SK-N-SH (cell line): ENCODE measurements at places on chromosomes 2 and 18. TPM values are rescaled to one million over a fixed set of nuclear protein-coding genes. Genes with fewer than 3 reads are reported as not detected.
A peak's percentile ranks its signal among the peaks of the same experiment; 100 is the strongest.

GRCh38 chr18:58552057-58552461 is 76.8 kb downstream of the ALPK2 start:
- DNase-seq = no peak

- DNase-seq = no peak
Measured at GRCh38 chr2:101733257-101733993, 35.9 kb downstream of the MAP4K4 start.

DNA sequence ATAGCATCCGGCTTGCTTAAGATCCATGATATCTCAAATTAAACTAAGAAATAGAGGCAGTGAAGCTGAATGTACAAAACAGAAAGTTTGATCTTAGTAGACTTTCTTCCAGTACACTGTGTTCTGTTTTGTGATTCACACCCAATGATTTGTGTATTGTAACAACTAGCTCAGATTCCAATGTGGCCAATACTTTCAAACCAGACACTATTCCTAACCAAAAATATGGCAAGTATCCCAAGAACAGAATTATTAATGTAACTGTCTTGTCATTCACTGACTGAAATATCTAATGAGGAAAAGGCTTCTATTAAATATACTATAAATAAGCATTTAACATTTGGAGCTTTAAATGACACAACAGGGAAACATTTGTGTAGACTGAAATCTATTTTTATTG is 299.1 kb downstream of the NRXN1 start:
- no peak for DNase-seq

DNA sequence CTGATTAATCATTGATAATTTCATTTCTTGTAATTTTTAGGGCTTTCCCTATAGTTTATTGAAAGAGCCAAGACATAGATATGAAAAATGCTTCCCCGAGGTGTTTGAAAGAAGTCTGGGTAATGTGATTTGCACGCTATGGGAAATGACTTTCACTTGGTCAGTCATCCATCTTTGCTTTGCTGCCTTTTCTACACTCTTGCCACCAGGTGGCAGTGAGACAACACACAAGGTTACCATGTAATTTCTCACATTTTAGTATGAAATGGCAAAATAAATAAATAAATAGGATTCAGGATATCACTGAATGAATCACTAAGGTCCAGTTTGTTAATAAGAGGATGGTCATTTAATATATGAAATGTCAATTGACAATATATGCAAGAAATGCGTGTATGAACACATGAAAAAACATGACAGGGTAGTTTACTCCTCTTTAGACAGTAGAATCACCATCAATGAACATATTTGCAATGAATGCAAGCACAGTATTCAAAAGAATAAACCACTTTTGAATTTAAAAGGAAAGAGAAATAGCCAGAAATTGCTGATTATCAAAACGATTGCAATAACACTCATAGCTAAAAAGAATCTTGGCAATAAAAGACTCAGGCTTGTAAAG is 52.2 kb upstream of the KCNH7 start:
- peak; percentile 28 for DNase-seq

DNA sequence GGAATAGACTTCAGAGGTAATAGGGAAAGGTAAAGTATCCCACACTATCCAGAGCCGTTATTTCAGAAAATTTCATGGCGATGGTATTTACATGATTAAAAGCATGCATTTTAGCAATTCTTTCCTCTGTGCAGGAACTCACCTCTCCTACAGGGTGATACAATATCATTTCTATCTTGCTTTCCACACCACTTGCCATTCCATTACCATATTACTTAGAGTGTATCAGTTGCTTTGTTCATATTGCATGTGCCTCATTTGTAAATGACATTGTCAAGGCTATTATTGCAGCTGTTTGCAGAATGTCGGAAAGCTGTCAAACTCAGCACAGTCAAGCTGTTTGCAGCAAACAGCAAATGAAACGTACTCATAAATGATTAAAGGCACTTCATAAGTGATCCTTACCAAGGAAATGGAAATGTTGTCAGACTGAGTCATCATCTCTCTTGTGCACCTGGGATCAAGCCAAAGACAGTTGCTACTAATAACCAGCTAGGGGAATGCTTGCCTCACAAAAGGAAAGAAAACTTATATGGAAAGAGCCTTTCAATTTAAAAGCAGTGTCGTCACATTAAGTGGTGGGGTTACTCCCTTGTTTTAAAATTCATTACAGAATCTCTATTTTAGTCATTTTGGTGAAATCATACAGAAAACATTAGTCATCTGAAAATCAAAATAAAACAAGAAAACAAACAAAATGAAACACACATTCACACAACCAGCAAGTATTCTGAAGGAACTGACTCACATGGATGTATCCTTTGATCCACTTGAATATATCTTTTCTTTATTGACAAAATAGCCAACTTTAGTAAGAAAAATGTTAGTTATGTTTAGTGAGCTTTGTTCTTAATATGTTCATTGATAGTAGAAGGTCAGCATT is 1064.1 kb upstream of the CNTNAP5 start:
- DNase-seq = no peak

GRCh38 chr2:83990636-83991035 is 468.4 kb downstream of the SUCLG1 start:
- DNase-seq = no peak

DNA sequence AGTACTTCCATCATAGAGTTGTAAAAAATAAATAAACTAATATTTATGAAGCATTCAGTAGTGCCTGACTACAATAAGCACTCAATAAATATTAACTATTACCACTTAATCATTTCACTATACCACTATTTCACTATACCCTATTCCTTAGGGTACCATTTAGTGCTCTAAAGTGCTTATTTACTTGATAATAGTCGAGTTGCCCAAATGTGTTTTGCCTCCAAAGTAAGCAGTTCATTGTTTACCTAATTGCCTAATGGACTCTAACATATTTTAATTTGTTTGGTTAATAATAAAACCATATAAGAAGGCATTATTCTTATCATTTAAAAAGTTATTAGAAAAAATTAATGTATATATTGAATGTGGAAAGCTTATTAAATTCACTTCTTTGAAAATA is 33.0 kb upstream of the MAP2 start:
- no peak for DNase-seq

DNA sequence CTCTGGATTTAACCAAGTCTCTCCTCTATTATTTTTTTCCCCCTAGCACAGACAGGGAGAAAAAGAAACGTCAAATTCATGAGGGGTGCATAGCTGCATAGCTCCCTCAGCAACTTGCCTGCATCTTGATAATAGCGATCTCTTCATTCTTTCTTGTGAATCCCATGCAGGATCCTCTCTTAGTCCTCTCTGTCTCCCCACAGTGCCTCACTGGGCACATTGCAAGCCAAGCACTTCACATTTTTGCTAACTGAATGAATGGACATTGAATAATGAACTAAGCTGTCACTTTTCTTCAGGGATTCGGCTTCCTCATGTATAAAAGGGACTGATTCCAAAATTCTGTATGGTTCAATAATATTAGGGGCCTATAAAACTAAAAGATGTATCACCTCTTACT is 2.9 kb upstream of the EPB41L3 start:
- DNase-seq = peak; percentile 33

The DOK6 gene
- 3.9 and 5.4 TPM in 2 replicates for polyA plus RNA-seq

The FBXO41 gene
- 3.1 and 3.5 TPM in 2 replicates for polyA plus RNA-seq

DNA sequence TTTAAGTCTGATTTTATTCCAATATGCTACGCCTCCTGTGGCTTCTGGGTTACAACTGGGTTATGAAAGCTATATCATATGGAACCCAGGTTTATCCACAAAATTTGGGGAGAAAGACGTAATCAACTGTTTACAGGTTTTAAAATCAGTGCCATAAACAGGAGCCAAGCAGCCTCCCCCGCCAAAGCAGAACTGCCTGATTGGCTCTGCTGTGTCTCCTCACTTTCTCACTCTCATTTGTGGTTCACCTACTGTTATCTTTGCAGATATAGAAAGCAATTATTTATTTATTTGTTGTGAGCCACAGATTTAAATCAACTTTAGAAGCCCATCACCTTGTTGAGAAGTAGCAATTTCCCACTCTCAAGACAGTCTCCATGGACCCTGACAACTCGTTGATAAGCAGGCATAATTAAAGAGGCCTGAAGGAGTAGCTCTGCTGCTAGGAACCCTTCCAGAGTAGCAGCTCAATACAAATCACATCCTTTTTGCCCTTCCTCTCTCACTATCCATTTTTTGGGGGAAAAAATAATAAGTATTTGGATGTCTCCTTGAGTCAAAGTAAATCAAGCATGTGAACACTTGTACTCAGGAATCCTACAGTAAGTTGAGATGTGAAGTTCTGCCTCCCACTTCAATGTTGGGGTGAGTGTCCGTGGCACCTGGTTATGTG is 191.0 kb upstream of the CCDC150 start:
- DNase-seq = no peak

DNA sequence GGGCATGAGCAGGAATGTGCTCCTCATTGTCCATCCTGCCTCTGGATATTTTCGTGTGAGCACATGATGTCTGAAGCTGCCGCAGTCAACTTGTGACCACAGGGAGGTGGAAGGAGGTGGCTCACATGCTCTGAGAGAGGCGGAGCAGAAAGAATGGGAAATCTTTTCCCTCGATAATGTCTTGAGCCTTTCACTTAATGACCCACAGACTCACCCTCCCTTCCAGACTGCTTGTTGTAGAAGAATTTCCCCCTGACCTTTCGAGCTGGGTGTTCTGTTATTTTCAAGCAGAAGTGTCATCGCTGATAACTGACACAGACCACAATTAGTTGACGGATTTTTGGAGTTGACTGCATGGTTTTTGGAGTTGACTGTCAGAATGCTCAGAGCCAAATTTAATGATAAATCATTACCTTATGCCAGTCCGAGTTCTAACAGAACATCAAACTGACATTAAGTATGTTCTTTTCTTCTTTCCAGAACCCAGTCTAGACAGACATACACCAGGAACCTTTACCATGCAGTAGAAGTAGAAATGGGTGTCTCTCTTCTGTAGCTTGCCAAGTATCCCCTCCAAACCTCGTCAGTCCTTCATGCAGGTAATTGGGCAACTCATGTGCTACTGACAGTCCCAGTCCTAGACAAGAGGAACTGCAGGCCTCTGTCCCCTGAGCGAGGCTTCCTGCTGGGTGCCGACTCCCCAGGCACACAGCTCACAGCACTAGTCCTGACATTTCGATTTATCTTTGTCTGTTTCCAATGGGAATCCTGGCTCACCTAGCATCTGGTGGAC is 29.4 kb upstream of the RTTN start:
- no peak for DNase-seq

DNA sequence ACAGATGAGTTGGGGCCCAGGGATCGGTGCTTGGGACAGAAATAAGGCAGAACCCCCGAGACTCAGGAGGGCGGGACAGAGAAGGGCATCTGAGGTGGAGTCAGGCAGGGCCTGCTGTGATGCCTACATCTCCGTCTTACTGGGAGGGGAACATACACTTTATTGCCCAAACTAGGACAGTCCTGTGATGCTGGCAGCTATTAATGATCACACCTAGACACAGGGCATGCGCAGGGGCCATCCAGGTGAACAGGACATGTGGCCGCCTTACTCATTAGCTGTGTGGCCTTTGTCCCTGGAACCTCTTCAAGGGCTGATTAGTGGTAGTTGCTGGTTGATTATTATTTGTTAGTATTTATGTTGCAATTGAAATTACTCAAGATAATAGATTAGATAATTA is 33.2 kb downstream of the MLPH start:
- DNase-seq = no peak

DNA sequence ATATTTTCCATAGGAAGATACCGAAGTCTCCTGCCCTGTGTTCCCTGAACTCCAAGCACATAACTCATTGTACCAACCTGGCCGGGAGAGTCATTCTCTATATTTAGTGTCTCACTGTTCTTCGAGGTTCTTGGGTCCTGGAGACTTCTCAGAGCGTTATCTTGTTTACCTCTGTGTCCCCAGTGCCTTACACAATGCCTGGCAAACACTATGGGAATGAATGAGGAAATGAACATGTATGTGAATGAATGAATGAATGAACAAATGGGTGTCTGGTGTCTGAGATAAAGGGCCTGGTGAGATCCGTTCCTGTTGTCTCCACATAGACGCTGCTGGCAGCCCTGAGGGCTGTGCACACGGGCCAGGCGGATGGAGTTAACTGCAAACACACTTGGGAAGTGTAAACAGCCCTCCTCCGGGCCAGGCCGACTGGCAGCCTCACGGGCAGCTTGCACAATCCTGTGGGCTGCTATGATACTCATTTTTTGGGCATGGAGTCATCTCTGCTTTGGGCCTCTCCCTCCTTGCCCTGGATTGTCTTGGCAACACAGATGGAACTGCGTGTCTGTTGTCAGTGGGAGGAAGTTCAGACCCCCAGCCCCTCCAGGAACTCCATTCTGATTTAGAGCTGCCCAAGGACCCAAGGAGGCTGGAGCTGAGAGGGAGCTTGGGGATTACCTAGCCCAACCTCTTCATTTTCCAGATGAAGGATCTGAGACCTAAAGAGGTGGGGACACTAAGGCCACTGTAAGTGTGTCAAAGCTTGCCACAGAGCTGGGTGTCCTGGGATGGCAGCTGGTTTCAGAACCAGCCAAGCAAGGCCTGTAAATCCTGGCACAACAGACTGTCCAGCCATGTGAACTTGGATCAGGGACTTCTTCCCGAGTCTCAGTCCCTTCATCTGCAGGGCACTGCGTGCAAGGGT is 124.4 kb downstream of the INHBB start:
- DNase-seq = no peak

DNA sequence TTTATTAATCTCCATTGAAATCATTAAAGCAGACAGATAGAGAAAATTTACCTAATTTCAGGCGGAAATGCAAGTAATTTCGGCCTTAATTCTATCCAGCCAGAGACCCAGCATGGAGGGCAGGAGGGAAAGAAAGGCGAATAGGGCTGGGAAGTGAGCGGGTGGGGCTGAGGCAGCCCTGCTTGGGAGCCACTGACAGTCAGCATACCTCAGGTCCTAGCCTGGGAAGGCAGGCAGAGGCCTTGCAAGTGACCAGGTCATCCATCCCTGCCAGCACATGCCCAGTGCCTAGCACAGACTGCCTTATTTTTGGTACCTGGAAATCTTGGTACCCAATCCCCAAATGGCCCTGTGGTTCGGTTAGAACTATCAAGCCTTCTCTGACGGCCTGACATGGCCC is 1.5 kb downstream of the GDF7 start:
- peak; percentile 48 for DNase-seq
